ENCODE measurements at places on chromosomes 2 and 18.

DNA sequence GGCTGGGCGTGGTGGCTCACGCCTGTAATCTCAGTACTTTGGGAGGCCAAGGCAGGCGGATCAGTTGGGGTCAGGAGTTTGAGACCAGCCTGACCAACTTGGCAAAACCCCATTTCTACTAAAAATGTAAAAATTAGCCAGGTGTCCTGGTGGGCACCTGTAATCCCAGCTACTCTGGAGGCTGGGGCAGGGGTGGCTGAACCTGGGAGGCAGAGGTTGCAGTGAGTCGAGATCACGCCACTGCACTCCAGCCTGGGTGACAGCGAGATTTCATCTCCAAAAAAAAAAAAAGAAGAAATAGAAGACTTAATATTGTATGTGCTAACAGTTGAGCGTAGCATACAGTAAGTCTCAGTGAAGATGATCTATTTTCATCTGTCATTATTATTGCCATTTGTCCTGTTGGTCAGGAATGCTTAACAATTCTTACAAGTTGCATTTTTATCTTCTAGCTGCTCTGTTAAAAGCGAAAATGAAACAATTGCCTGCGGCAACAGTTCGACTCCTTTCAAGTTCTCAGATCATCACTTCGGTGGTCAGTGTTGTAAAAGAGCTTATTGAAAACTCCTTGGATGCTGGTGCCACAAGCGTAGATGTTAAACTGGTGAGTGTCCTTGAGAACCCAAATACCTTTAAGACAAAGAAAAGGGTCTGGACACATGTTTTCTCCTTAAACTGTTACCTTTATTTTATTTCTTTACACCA, 7.2 kb downstream of the PMS1 start:
- DNase-seq = no peak

DNA sequence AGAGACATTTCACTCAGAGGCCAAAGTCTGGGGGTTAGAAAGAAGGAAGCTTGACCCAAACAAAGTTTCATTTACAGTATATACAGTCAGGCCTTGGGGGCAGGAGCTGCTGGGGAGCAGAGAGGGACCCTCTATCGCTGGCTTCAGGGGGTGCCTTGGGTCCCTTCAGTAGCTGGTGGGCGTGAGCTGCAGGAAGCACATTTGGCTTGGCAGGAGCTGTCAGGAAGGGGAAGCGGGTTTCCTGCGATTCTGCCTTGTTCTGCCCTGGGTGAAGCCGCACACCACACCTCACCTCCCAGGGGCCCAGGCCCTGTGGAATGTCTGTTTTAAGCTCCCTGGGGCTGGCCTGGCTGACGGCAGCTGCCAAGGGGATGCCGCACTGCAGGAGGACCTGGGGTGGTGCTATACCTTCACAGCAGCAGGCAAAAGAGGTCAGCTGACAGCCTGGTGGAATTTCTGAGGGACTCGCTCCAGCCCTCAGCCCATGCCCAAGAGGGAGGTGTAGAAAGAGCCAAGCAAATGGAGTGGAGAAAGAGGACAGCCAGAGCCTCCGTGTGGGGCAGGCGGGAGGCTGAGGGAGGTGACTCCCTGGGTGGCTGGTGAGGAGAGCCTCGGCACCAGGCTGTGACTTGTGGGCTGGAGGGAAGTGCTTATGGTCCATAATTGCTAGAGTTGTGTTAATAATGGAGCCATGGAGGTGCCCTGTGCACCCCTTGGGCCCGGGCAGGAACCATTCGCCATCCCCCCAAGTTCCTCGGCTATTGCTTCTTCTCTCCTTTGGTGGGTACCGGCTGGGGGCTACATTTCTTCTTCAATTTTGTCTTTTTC, 43.9 kb downstream of the PSD4 start:
- DNase-seq = peak; percentile 38

- DNase-seq = no peak
These were observed 1.3 kb downstream of the ADRA2B start for GRCh38 chr2:96114903-96115581.

GRCh38 chr2:88080545-88080944, 12.9 kb downstream of the SMYD1 start:
- no peak for DNase-seq

DNA sequence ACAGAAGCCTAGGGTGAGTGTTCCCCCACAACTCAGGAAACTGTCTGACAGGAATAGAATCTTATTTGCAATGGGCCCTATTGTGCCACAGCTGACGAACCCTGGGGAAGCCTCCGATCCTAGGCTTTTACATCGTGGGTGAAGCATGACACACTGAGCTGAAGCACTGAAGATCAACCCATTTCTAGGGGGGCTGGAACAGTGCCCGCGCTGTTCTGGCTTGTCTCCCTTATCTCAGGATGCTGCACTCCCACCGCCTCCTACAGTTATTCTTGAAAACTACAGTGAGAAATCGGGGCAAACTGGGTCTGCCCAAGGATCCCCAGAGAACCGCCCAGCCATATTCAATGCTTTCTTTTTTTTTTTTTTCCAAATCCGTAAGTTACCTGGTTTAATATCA, 41.1 kb downstream of the NETO1 start:
- DNase-seq = no peak

DNA sequence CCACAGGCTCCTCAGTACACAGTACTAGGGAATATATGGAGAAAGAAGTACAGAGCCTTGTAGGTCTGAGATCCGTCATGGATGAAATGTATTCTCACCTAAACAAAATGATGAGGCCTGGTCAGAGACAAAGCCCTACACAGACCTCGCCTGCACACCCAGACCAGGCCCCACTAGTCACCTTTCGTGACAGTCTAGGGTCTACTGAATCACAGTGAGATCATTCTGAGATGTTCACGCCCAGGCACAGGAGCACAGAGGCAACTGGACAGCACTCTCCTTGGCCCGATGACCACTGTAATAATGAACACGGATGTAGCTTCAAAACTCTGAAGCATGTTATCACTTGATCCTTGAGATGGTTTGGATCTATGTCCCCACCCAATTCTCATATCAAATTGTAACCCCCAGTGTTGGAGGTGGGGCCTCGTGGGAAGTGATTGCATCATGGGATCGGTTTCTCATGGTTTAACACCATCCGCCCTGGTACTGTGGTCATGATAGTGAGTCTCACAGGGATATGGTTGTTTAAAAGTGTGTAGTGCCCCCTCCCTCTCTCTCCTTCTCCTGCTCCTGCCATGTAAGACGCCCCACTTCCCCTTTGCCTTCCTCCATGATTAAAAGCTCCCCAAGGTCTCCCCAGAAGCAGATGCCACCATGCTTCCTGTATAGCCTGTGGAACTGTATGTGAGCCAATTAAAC, 15.1 kb downstream of the DOCK10 start:
- no peak for DNase-seq

GRCh38 chr2:73862987-73863386, 29.8 kb upstream of the ACTG2 start:
- DNase-seq = no peak
